Fibroblast of villous mesenchyme (primary cell): ENCODE measurements at places on chromosomes 3 and 15. TPM values are rescaled to one million over a fixed set of nuclear protein-coding genes. Genes with fewer than 3 reads are reported as not detected.

WDR5B gene
- total RNA-seq: 5.2 and 6.9 TPM in 2 replicates

DNA sequence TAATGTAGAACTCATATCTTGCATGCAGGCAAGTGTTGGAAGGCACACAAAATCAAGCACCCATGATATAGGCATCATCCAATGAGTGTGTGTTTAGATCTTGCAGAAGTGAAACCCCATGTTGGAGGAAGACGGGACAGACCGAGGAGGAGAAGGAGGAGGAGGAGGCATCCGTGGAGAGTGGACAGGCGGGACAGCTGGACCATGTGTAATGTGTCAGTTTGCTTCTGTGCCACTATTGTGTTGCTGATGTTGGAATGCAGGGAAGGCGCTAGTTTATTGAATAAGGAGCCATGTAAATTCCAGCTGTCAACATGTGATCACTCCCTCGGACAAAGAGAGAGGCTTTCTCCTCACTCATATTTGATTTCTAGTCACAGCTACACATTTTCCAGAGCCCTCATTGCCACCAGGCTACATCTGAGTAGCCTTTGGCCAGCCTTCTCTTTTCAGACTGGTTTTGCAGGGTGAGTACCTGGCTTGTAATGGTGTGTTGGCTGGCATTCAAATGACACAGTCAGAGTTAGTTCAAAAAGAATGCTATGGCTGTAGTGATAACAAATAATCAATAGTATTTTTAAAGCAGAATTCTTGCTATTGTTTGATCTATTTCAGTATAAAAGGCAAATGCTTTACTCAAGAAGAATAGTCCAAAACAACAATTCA, 1037.6 kb upstream of the NR2F2 start:
- no peak for DNase-seq

GRCh38 chr3:67437789-67438188, 216.6 kb downstream of the SUCLG2 start:
- DNase-seq: no peak

- DNase-seq: no peak
These were observed 97.2 kb upstream of the FLNB start for GRCh38 chr3:57910990-57911389.

CILP gene
- total RNA-seq: under 0.01 TPM in 2 replicates

NRROS gene
- under 0.01 and 0.32 TPM in 2 replicates for total RNA-seq

DNA sequence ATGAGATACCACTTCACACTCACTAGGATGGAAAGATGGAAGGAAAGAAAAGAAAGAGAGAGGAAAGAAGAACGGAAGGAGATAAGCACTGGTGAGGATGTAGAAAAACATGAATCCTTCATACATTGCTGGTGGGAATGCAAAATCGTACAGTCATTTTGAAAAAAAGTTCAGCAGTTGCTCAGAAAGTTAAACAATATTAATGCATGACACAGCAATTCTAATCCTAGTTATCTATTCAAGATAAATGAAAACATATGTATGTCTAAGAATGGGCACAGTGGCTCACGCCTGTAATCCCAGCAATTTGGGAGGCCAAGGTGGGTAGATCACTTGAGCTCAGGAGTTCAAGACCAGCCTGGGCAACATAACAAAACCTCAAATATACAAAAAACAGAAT, 59.1 kb downstream of the SENP7 start:
- DNase-seq: peak; percentile 54

IQCF5 gene
- not detected in 2 replicates for total RNA-seq
